Ascending aorta (tissue), 2 donors: ENCODE measurements at places on chromosomes 12 and 14.

DNA sequence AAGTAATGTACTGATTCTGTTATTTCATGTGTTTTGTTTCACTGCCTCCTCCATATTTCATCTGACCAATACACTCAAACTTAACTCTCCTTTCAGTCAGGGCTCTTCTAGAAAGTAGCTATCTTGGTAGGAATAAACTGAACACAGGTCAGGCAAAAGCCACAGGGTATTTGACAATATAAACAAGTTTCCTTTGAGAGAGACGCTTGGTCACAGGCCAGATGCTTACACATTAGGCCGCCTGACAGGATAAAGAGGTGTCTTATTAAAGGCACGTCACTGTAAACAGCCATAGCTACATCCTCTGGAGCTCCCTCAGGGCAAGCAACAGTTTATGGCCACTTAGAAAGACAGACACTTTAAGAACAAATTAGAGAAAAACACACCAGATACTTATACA, 607.5 kb downstream of the SLC6A15 start:
- no peak for DNase-seq

DNA sequence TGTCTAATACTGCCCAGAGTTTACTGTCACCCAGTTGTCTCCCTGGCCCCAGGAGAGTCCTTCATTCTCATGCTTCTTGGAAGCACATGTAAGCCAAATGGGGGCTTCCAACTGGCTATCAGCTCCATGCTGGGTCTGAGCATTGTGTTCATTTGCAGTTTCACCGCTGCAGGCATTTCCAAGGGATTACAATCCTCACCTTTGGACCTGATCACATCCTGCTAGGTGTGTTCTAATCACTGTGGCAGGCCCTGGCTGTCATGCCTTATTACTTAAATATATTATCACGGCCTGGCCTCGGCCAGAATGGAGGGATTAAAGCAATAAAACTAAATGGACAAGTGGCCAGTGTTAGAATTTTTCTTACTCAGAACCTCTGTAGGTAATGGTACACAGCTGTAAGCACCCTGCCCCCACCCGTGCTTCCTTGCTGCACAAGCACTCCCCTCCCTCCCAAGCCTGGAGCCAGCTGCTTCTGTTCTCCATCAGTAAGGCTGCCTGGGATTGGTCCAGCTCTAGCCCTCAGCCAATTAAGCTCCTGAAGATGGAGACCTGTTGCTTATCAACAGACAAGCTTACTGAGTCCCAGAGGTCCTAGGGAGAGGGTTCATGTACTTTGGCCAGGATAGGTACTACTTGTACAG, 175.9 kb upstream of the RBM19 start:
- DNase-seq = no peak

DNA sequence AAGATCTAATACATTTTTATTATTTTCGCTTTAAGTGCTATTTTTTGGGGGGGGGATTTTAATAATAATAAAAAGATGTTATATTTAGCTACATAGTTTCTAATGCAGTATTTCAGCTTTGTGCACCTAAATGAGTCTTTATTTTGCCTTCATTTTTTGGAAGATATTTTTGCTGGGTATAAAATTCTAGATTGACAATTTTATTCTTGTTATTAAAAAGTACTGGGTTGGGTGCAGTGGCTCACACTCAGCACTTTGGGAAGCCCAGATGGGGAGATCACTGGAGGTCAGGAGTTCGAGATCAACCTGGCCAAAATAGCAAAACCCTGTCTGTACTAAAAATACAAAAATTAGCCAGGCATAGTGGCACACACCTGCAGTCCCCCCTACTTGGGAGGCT, 173.6 kb downstream of the SLC15A5 start:
- no peak for DNase-seq

DNA sequence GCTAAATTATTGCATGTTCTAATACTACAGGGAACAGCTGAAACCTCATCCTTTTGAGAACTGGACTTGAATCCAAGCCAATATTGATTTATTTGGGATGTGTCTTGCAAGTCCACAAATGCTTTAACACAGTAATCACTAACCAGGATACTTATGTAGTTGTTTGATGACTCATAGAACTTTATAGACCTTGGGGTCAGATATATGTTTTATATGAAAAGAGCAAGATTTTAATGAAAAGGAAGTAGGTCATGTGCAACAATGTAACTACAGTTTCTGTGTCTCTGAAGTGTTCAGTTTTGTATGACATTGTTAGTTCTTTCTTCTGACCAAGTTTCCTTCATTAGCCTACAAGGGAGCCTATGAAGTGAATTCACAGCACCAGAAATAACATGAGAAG, 352.0 kb downstream of the ZFP36L1 start:
- DNase-seq = no peak

DNA sequence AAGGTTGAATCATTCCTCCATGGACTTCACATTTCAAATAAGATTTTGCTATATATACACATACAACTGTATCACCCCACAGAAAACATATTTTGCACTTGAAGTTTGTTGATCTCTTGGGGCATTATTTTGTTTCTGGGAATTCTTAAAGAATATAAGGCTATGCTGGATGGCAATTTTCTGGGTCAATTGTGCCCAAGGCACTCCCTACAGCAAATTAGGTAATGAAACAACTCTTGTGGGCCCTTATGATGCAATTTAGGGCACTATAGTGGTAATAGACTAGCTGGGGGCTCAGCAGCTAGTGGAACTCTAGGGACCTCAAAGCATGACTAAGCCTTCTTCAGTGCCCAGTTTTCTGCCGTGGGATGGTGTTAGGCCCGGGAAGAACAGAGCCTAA, 444.4 kb downstream of the NRXN3 start:
- DNase-seq = no peak

DNA sequence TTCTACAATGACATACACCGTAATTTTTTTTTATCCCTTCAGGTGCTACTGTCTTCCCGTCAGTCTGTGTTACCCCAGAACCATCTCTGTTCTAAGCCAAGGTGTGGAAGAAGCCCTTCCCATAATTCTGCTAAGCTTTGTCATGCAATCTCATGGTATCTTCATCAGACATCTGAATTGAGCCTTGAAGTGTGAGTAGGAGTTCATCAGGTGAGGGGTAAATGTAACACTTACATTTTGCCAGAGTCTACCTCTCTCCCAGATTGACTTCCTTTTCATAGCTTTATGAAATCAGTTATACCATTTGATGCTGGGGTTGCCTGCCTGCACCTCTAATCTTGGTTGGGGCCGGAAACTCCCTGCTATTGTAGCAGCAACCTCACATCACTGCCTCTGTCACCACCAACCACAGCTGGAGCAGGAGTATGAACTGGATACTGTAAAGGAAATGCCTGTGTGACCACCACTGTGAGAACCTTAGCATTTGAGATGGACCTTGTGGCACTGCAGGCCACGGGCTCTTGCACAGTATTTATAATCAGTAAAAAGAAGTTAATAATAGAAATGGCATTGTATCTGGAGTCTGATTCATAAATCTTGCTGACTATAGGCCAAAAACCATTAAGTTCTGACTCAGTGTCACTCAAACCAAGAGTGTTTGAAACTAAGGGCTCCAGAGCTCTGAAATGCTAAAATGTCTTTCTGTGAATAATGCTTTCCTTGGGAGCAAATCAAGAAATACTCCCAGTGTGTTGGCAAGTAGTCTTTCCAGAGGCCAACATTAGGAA, 58.7 kb upstream of the STK38L start:
- DNase-seq = no peak

- no peak for DNase-seq
Observed at GRCh38 chr14:50647282-50647681, 20.8 kb downstream of the SAV1 start.

DNA sequence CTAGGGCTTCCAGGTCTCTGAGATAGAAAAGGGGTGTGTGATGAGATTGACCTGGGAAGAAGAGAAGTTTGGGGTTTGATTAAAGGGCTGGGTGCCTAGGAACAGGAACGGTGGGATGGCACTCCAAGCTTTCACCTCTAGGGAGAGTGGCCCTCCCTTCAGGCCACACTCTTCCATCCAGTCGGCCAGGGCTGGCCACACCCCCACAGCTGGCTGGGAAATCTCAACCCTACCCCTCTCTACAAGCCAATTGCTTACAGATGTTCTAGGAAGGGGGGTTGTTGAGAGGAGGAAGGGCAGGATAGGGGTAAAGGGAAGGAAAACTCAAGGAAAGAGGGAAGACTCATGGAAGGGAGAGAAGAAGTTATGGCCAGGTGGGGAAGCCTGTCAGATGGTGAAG, 6.6 kb upstream of the ITGA5 start:
- DNase-seq = no peak

- no peak for DNase-seq
Observed at GRCh38 chr12:19409376-19409775, 29.9 kb upstream of the AEBP2 start.

DNA sequence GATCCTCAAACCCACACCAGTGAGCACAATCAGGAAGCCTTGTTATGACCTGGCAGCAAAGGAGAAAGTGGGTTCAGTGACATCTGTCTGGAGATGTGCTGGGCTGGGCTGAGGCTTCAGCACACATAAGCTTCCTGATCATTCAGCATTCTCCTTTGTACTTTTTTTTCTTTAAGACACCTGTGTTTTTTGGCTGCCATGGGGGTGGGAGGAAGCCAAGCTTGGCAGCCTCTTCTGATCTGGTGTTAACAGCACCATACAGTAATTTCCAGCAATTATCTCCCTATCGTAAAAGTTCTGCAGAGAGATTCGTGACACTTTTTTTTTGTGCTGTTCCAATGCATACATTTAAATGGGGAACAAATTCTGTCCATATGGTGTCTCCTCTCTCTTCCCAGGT, 38.9 kb upstream of the RASSF3 start:
- DNase-seq = no peak

GRCh38 chr12:104275689-104276088, 27.9 kb upstream of the EID3 start:
- no peak for DNase-seq

- DNase-seq = no peak
Observed at GRCh38 chr14:84535484-84535883, 994.5 kb upstream of the FLRT2 start.

DNA sequence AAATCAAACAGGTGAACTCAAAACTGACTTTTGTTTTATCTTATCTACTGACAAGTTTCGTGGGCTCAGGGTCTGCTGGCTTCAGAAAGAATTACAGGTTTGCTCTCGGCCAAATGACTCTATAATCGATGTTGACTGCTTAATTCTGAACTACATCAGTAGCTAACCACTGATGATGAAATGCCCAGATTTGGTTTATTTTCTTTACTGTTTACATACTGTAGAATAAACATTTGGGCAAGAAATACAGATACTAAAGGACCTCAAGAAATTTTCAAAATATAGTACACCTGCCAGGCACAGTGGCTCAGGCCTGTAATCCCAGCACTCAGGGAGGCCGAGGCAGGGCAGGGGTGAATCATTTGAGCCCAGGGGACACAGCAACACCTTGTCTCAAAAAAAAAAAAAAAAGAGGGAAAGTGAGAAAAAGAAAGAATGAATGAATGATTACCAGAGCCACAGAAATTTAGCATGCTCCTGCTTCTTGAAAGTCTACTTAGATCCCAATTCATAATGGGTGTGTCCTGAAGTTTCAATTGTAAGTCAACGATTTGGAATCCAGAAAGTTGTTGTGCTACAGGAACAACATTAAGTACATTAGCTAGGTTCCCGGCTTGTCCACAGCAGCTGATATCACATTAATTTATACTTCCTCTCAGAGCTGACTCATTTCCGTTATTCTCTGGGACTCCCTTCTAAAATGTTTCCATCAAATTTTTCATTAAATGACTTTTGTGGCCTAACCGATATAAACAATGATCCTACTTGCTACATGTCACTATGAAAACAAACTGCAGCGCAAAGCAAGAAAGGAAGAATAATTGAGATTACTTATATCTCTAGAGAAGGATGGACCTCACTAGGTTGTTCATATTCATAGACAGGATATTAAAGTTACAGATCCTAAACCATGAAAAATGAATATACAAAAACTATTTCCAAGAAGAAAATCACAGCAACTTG, 134.3 kb downstream of the MED13L start:
- DNase-seq = no peak

- DNase-seq = no peak
Observed at GRCh38 chr12:90026516-90026915, 317.9 kb upstream of the ATP2B1 start.

GRCh38 chr12:114735680-114736374, 51.9 kb upstream of the TBX3 start:
- no peak for DNase-seq

GRCh38 chr12:119258556-119258955, 76.0 kb upstream of the CCDC60 start:
- no peak for DNase-seq

DNA sequence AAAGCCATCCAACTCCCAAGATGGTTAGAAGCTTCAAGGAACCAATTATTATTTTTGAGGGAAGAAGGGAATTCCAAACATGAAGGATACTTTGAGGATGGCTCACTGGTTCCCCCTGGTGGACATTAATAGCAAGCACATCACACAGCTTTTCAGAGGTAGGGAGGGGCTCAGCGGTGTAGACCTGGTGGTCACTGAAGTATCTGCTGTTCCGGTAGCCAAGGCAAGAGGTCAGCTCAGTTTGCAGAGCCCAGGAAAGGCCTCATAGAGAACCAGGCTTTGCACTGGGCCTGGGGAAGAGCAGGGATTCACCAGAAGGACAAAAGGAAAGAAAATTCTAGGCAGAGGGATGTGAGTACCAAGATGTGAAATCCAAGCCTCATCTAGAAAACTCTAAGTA, 118.7 kb downstream of the KSR2 start:
- DNase-seq = no peak

DNA sequence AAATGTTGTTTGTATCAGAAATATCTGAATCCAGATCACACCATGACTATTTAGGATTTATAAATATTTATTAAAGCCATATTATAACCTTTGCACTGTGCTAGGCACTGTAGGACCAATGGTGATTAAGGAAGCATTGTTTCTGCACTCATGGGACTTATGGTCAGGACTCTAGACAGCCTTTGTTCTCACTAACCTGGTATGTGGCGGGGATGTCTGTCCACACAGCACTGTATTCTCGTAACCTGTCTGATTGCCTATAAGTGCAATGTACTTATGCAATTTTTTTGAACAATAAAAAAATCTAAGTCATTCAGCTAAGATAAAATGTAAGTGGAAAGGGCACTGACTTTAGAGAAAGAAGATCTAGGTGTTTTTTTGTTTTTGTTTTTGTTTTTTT, 6.7 kb upstream of the SSPN start:
- no peak for DNase-seq

DNA sequence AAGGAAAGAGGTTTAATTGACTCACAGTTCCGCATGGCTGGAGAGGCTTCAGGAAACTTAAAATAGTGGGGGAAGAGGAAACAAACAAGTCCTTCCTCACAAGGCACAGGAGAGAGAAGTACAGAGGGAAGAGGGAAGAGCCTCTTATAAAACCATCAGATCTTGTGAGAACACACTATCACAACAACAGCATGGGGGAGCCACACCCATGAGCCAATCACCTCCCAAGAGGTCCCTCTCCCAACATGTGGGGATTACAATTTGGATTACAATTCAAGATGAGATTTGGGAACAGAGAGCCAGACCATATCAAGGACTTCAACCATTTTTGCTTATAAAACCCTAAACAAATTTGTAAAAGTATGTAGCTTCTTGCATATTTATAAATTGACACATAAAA, 45.8 kb downstream of the SLCO1C1 start:
- DNase-seq = no peak

DNA sequence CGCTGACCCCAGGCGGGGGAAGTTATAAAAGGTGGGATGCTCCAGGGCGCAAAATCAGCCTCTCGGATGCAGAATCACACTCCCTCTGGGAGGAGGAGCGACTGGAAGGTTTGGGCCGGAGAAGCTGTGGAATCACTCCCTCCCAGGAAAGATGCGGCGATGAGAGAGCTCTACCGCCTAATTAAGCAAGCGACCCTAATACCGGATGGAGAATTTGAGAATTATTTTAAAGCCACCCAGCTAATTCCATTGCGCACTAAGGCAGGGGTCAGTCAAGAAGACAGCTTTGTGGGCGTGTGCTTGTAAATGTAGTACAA, 1.9 kb downstream of the COL2A1 start:
- no peak for DNase-seq

GRCh38 chr12:12645485-12645884, 33.8 kb downstream of the CREBL2 start:
- no peak for DNase-seq
